GM03348 (cell line): ENCODE measurements at places on chromosomes 5 and 9.

GRCh38 chr5:80799573-80799972, 144.8 kb upstream of the DHFR start:
- no peak for DNase-seq

DNA sequence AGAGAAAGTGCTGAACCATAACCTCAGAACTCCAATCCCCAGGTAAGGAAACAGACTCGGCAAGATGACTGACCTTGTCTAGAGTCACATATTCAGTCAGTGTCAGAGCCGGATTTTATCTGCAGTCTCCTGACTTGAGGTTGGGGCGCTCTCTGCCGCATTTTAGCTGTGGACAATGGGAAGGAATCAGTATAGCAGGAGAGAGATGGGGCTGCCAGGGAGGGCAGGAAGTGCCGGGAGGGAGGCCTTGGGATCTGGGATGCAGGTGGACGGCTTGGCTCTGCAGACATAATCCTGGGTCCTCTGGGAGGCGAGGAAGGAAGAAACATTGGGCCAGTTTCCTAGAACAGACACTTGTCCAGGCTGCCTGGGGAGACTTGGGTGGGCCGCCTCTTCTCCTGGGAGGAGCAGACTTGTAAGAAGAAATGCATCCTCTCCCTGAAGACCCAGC, 39.7 kb upstream of the COL15A1 start:
- no peak for DNase-seq

- no peak for DNase-seq
Measured at GRCh38 chr5:181120761-181121160, 10.2 kb downstream of the OR2V1 start.

DNA sequence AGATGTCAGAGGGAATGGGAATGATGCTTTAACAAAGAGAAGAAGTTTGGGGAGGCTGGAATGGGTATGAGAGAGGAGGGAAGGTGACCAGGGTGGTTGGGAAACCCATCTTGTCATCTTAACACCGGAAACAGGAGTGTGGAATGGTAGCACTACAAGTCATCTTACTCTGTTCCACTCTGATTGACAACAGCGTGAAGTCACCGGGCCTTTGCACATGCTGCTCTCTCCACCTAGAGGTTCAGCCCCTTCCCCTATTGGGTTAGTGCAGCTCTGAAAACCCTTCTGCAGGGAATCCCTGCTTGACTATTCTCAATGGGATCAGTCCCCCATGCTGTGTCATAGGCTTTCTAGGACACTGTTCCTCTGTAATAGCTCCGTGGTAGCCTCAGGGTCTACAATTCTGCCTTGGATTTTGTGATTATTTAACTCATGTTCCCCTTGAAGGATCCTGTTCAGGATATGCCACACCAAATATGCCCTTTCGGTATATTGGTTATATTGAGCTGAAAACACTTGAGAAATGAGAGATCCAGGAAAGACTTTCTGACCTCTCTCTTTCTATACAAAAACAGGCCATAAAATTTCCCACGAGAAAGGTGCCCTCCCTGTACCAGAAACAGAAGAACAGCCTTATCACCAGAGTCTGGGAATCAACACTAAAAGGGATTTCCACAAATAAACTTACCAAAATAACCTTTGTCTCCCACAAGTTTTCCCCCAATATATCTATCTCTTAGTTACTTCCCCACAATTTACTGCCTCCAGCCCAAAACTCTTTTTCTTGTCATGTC, 86.3 kb downstream of the TLE1 start:
- no peak for DNase-seq

DNA sequence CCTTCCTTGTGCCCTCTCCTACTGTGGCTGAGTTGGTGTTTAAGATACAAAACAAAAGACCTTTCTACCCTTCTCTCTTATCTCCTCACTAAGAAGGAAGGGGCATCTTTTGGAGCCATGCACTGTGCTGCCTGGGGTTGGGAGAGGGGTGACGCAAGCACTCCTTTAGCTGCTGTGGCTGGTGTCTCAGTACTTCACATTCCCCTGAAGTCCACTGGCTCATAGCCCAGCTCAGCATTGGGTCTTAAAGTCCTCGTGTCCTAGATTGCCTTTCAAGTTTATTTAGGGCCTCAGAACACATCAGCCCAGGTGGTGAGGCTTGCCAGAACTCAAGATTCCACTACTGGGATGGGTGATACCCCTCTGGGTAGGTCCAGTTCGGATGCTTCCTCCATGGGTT, 325.9 kb upstream of the CYLC2 start:
- no peak for DNase-seq

DNA sequence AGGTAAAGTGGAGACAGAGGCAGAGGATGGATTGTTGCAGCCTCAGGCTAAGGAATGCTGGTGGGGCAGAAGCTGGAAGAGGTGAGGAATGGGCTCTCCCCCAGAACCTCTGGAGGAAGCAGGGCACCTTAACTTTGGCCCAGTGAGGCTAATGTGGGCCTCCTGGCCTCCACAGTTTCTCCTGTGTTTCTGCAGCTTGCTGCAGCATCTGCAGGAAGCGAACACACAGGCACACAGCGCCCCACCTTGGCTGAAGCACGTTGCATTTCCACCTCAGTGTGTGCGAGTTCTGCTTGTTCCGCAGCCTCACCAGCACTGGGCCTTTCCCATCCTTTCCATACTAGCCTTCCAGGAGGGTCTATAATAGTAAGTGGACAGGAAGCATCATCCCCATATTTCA, 27.2 kb upstream of the ASS1 start:
- DNase-seq = no peak

GRCh38 chr5:90184764-90185163, 224.8 kb downstream of the CETN3 start:
- no peak for DNase-seq

GRCh38 chr9:127977884-127978647, 2.7 kb downstream of the EEIG1 start:
- DNase-seq = peak; percentile 89

- no peak for DNase-seq
Measured at GRCh38 chr9:27367921-27368315, 71.0 kb upstream of the EQTN start.

DNA sequence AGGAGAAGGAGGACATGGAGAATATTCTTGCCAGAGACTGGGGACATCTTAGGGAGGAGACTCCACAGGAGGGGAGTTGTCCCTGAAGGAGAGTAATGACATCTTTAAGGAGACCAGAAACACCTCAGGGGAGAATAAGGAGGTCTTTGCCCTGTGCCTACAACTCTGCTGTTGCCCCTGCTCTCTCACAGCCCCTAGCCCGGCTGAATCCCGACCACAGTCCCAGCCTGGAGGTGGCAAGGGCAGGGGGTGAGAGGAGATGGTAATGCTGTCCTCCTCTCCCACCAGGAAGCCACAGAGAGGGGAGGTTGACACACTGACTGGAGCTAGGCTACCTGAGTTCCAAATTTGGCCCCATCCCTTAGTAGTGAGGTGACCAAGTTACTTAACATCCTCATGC, 30.2 kb upstream of the ENHO start:
- no peak for DNase-seq

DNA sequence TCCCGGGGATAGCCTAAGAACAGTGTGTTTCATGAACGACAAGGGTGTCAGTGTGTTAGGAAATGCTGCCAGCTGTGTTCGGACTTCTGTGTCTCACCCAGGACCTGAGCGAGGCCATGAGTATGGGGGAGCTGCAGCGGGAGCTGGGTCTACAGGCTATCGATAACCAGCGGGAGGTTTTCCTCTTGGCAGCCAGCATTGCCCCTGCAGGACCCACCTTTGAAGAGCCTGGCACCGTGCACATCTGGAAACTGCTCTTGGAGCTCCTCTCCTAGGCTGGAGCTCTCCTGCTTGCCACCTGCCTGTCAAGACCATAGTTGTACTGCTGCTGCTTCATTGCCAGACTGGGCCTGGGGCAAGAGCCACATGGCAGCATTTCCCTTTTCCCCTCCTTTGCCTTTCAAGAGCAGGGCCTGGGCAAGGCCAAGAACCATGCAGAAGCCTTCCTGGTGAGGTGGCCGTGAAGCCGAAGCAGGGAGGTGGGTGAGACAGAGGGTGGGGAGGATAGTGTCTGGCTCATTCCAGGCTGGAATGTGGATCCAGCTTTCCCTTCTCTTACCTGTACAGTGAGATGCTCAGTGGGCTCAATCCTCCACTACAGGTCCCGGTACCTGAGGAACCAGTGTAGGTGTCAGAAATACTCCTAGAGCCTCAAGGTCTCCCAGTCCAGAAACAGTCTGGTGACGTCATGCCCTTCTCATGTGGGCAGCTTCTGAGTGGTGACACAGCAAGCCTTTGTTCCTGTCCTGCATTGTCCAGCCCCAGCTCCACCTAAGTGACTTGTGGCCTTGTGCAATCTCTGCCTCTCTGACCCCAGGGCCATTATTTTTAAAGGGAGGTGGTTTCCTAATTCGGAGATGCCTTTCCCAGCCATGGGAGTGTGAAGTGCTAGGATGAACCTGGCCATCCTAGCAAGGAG, 6.6 kb downstream of the ARL10 start:
- DNase-seq = no peak

DNA sequence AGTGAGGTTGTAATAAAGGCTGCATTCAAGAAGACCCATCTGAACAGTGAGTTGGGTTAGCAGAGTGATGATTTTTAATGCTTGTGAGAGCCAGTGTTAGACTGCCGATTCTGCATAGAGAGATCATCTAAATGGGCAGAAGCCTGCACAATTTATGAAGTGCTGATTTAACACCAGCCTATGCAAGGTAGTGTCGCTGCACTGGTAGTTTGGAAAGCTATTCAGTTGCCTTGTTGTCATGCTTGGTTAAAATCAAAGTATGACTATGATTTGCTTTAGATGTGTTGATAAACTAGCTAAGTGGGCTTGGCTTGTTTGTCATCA, 379 bp upstream of the LRRTM2 start:
- DNase-seq = no peak

DNA sequence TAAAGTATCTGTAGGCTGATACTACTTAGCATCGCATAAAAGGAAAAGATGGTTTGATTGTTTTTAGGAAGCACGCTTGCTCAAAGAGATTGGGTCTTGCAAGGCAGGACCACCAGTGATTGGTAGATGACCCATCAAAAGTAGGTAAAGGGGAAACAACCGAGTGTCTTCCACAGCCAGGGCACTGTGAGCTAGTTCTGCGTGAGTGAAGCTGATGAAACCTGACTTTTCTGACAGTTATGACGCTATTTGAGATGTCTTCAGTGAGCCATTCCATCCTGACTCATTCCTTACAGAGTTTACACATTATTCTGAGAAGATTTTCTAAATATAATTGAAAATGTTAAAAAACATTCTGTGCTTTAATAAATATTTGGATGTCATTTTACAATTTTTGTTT, 49.7 kb downstream of the BASP1 start:
- no peak for DNase-seq

GRCh38 chr9:8649160-8649559, 849.6 kb upstream of the DMAC1 start:
- DNase-seq = no peak

DNA sequence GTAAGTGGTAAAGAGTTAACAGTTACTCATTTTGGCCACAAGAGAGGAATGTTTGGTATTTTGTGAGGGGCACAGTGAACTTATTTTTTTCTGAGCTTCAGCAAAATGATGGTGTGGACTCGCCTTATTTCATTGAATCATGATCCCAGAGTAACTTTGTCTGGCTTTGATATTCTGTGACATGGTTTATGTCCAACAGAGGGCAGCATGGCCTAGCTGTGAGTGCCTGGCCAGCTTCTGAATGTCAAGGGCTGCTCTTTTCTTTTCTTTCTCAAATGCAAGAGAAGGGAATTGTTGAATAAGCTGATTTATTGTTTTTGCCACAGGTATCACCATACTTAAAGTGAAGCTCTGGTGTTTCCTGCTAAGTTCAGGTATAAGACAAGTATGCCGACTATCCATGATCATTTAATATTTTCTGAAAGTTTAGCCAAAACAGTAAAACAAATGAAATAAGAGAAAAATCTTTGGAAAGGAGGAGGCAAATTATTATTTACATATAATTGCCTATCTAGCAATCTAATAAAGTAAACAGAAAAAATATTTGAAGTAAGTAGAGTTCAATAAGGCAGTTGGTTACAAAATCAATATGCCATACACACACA, 31.7 kb downstream of the MRPL22 start:
- peak; percentile 53 for DNase-seq

DNA sequence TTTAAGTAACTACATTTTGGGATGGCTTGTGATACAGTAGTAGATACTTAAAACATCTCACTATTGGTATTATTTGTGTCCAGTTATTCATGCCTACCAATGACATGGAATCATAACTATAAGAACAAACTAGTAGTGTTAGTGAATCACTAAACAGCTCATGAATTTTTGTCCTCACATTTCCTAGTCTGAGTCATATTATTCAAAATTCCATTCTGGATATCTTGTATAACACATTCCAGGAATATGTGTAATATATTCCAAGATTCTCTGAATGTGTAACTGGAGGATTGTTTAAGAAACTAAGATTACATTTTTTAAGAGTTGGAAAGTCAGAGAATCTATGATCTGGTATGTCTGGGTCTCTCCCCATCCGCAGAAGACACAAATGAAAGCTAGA, 565.3 kb upstream of the ZNF608 start:
- DNase-seq = peak; percentile 73

DNA sequence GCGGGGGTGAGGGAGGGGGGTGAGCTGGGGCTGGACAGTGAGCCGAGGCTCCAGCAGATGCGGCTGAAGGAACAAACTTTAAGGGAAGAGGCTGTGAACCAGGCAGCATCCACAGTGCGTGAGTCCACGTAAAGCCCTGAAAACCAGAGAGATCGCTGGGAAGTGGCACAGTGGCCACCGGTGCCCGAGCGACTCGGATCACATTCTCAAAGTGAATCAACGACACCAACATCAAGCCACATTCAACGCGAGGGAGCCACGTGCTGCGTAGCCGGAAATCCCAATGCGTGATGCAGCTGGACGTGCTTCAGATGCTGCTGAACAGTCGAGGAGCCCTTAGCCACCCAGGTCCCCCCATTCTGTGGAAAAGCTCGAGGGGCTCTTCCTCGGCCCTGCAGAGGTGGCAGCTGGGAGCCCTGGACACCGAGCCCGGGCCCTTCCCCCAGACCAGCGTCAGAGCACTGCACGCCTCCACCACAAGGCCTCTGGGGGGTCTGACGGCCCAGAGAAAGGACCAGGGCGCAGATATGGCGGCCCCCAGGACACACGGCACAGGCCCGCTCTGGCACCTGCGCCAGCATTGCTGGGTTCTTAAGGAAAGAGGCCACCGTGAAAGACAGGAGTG, 53.7 kb upstream of the EXOC3 start:
- no peak for DNase-seq

DNA sequence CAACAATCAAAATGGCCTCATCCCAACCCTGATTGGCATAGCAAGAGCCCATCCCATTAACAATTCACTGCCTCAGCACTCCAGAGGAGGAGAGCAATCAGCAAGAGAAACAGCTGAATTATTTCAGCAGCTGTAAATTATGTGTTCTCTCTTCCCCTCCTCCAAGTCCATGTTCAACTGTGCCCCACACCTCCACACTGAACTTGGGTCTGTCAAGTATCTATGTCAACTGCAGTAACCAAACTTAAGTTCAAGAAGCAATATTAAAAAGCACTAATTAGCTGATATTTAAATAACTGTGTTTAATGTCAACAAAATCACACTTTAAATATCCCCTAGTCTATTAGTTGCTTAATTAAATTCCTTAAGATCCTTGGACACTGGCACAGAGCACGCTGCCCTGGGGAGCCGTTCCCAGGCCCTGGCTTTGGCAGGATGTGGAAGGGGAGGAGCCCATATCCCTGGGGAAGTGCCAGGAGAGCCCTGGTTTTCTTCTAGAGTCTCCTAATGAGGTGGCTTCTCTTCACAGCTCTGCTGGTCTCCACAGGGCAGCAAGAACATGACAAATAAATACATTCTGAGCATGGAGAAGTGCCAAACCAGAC, 50.6 kb downstream of the SIL1 start:
- DNase-seq = peak; percentile 82
